Vagina (tissue), 2 donors: ENCODE measurements at places on chromosomes 5 and 9.

GRCh38 chr5:96601200-96601599 lies 61.0 kb upstream of the CAST start:
- no peak for DNase-seq

DNA sequence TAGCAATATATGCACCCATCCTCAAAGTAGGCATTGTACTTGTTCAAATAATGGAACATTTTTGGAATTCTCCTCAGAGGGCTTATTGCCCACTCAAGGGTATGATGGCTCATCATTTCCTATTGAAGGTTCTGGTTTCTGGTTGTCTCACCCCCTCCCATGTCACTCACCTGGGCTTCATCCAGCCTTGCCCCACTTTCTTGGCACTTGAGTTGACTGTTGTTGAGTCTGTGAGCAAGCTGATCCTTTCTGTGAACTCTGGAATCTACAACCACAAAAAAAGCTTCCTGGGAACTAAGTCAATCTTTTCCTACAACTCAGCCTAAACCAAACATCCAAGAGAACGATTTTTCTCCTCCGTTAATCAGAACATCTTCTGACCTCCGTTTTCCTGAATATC lies 73.9 kb upstream of the ANKH start:
- no peak for DNase-seq

DNA sequence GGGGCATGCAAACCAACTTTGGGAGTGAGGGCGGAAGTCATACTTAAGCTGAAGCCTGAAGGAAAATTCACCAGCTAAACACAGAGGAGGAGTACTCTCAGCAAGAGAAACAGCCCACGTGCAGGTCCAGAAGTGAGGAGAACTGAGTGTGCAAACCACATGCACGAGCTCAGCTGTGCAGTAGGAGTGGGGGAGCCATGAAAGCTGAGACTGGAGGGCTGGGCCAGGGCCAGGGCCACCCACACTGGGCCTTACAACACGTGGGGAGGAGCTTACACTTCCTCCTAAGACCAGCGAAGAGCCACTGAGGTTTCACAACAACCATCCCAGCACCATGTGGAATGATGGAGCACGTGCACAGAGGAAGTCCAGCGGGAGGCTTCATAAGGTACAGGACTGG lies 9.3 kb upstream of the WWC1 start:
- no peak for DNase-seq

GRCh38 chr9:16601991-16602390 lies 268.5 kb downstream of the BNC2 start:
- DNase-seq, result no peak

DNA sequence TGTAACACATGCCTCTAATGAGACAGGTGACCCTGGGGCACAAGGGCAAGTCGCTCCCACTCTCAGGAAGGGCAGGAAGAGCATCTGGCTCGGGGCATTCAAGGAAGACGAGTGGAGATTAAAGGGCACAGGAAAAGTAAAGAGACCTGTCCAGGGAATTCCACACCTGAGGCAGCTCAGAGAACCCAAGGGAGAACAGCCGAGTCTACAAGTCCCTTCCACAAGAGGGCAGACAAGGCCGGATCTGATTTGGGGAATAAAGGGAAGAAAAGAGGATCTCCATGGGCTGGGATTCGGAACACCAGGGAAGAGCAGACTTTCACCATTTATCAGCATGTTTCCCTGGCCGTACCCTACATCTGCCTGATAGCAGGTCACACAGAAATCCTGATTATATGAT lies 28.1 kb downstream of the GPX3 start:
- no peak for DNase-seq

DNA sequence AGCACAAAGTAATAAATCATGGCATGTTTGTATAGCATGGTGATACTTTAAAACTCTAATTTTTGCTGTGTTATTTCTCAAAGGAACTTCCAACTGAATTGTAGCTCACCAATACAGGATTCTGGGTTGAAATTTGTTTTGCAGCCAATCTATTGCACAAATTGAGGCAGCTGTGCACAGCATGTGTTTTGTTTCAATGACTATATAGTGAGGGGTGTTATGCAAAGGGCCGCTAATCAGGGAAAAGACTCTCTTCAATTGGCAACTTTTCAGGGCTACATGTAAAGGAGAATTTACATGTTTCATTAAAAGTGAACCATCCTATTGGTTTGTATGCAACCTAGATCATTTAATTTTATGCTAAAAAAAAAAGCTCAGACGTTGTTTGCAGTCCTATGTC lies 44.6 kb downstream of the PLPPR1 start:
- DNase-seq, result no peak

DNA sequence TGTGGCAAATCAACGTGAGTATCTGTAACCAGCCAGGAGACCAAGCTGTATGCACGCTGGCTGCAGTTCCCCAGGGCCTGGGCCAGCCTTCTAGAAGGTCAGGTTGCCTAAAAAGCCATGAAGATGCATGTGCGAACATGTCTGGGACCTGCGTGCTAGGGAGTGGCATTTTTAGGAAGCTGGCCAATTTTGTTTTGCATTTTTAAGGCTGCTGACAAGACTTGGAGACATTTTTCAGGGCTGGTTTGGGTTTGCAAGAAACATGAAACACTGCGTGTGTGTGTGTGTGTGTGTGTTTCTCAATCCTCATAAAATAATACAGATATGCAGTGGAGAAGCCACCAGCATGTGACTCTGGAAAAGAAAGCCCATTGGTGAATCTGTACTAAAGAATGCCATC lies 5.1 kb downstream of the TGFBI start:
- DNase-seq, result no peak

DNA sequence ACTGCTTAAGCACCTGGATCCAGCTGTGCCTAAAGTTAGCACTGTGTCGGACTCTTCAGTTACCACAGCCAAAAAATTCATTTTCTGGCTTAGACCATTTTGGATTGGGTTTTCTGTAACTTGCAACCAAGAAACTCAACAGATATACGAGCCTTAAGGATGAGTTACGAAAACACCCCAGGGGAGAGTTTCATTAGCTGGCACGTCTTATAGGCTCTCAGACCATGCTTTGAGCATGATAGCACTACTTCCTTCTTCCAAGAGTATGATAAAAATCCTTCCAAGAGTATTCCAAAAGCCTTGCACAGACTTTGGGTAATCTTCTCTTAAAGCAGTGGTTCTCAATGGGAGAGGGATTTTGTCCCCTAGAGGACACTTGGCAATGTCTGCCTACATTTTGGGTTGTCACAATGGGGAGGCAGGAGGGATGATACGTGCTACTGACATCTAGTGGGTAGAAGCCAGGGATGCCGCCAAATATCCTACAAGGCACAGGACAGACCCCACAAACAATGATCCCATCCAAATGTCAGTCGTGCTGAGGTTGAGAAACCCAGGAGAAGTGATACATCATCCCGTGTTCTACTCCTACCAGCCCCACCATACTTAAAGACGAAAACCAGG lies 64.8 kb downstream of the SMIM23 start:
- no peak for DNase-seq

- no peak for DNase-seq
Observed at GRCh38 chr5:53820802-53821171, 260.3 kb downstream of the NDUFS4 start.

DNA sequence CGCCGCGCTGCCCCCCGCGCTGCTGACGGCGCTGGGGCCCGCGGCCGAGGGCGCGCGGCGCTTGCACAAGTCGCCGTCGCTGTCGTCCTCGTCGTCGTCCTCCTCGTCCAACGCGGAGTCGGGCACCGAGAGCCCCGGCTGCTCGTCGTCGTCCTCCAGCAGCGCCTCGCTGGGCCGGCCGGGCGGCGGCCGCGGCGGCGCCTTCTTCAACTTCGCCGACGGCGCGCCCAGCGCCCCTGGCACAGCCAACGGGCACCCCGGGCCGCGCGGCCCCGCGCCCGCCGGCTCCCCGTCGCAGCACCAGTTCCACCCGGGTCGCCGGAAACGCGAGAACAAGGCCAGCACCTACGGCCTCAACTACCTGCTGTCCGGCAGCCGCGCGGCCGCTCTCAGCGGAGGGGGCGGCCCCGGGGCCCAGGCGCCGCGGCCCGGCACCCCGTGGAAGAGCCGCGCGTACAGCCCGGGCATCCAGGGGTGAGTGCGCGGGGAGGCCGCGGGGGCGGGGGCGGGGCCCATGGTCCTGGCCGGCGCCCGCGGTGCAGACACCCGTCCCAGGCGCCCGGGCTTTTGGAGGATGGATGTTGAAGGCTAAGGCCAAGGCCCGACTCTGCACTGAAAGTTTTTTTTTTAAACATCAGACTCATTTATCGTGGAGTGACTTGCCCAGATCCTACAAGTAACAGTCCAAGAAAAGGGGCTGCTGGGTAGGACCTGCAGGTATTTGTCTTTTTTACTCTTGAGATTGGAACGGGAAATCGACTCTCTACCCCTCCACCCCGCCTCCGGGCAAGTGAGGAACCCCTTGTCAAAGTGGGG lies 1.2 kb downstream of the TENT4A start:
- DNase-seq, result peak; percentile 84

GRCh38 chr5:63690546-63690945 lies 271.7 kb downstream of the HTR1A start:
- no peak for DNase-seq

DNA sequence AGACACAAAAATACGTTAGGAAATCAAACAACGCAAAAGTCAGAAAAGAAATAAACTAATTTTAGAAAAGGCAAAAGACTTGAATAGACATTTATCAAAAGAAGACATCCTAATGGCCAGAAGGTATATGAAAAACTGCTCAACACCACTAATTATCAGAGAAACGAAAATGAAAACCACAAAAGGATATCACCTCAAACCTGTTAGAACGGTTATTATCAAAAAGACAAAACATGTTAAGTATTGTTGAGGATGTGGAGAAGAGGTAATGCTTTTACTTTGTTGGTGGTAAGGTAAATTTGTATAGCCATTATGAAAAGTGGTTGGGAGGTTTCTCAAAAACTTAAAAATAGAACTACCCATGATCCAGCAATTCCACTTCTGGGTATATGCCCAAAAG lies 230.0 kb upstream of the RGMB start:
- DNase-seq, result no peak
